GM23338 (cell line): ENCODE measurements at places on chromosomes 3 and 15. TPM values are rescaled to one million over a fixed set of nuclear protein-coding genes. Genes with fewer than 3 reads are reported as not detected.

DNA sequence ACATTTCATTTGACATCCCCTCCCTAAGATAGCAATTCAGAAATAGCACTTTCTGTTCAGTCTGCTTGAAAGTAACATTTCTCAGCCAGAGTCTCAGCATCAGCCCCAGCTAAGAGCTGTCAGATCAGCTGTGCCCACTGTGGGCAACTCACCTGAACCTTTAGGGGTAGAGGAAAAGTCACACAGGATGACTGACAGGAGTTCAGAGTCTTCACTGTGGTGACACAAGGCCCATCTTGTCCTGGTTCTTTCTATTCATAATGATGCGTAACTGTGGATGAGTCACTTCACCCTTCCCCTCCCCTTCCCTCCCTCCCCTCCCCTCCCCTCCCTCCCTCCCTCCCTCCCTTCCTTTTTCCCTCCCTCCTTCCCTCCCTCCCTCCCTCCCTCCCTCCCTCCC lies 96.1 kb upstream of the RASGRP1 start:
- no peak for DNase-seq

- DNase-seq: no peak
Observed at GRCh38 chr3:99500485-99500884, 137.9 kb upstream of the COL8A1 start.

ICE2 gene
- 47.8 and 64.3 TPM in 2 replicates for total RNA-seq

SLC7A14 gene
- total RNA-seq: 0.49 and 0.58 TPM in 2 replicates

DNA sequence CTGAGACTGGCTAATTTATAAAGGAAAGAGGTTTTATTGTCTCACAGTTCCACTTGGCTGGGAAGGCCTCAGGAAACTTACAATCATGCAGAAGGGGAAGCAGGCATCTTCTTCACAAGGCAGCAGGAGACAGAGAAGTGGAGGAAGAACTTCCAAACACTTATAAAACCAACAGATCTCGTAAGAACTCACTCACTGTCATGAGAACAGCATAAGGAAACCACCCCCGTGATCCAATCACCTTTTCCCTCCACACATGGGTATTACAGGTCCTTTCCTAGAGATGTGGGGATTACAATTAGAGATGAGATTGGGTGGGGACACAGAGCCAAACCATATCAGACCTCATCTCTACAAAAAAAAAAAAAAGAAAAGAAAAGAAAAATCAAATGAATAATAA lies 25.7 kb downstream of the CGGBP1 start:
- DNase-seq: no peak

FRMD4B gene
- total RNA-seq: 6.4 and 8.6 TPM in 2 replicates

DNA sequence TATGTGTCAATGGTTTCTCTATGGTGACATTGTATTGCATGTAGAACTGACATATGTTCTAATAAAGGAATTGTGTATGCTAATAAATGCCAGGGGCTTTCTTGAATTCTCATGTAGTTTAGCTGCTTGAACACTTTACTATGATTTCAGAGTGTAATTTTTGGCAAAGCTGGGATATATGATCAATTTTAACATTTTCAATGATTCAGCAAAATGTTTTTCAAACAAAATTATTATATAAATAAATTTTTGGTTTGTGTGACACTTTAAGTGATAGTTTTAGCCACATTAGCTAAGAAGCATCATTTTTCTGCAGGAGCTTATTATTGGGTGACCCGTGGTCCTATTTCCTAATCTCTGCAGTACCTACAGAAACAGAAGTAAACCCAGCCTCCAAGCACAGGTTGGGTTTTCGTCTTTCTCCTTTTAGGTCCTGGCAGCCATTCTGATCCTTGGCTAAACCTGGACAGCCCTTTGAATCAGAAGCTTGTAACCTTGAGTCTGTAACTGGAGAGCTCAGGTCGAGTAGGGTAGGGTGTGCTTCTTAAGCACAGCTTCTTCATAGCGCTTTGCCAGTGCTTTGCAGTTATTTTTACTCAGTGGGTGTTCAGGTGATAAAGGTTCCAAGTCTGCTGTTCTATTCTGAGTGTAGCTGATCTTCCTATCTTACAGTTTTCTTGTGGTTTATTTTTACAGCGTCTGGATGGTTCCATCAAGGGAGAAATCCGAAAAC lies 74.2 kb downstream of the CHD2 start:
- no peak for DNase-seq

DNA sequence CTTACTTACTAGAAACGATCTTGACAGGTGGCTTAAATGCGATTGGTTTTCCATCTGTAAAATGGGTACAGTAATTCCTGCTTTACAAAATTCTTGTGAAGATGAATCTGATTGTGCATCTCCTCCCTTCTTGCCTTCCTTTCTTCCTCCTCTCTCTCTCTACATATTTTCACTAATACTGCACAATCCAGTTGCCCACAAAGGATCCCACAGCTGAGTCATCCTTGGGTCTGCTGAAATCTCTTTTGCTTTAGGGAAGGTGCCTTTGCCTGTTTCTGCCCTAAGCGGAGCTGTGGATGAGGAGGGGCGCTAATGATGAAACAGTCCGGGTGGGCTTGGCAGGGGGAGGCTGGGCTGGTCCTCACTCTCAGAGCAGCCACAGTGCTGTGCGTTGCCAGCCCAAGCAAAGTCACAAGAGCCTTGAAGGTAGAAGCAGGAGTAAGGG lies 46.1 kb downstream of the AMOTL2 start:
- DNase-seq: no peak

DNA sequence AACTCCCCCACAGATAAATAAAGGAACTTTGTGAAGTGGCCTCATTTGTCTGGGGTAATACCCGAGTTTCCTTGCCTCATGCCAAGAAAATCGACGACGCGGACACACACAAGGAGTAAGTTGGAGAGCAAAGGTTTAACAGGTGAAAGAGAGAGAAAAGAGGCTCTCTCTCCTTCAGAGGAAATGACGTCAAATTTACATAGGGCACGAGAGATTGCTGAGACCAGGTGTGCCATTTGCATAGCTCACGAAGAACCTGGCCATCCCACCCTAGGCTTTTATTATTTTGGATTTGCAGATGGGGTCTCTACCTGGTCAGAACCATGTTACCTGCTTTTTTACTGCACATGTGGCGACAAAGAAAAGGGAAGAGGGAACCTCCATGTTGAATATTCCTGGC lies 49.3 kb upstream of the IGF2BP2 start:
- DNase-seq: peak; percentile 36

GRCh38 chr15:67715170-67715569 lies 110.1 kb upstream of the SKOR1 start:
- no peak for DNase-seq

- no peak for DNase-seq
Observed at GRCh38 chr15:66163553-66163952, 90.0 kb downstream of the MEGF11 start.

- no peak for DNase-seq
Observed at GRCh38 chr3:19527746-19528145, 379.4 kb downstream of the KCNH8 start.

- no peak for DNase-seq
Observed at GRCh38 chr3:56800130-56800831, 1.5 kb downstream of the ARHGEF3 start.

DNA sequence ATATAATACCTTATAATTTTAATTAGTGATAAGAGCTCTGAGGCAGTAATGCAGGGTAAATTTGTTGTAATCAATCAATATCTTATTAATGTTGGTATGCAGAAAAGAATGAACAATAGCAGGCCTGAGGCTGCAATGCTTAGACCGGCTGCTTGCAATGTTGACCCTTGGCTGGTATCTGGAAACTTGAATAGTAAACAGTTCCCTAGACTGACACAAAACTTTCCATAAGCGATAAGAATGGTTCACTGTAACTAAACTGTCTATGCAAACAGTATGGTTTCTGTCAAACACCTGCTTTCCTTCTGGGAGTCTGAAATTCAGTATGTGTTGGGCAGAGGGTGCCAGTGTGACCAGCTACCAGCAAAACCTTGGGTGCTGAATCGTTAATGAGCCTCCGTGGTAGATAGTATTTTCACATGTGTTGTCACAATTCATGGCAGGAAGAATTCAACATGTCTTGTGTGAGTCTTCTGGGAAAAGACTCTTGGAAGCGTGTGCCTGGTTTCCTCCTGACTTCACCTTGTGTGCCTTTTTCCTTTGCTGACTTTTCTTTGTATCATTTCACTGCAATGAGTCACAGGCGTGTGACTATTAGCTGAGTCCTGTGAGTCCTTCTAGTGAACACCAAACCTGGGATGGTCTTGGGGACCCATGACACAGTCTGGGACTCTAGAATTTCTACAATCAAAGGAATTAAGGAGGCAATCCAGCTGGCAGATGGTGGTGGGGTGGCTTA lies 30.7 kb upstream of the CLRN1 start:
- no peak for DNase-seq

DNA sequence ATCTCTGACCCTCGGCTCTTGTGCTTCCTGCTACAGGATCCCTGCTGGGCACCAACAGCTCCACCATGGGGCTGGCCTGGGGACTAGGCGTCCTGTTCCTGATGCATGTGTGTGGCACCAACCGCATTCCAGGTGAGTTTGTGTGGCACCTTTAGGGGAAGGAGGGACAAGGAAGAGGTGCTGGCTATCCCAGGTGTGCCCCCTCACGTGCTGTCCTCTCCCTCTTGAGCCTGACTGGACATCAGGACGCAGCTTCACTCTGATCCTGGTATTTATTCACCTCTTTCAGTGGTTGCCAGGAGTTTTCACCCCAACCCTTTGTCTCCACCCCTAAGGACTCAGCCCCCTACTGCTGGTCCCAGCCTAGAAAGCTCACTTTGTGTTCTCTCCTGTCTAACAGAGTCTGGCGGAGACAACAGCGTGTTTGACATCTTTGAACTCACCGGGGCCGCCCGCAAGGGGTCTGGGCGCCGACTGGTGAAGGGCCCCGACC lies 960 bp downstream of the THBS1 start:
- DNase-seq: peak; percentile 73

GPR15 gene
- not detected in 2 replicates for total RNA-seq

GRAMD1C gene
- 0.78 and 3.3 TPM in 2 replicates for total RNA-seq

DNA sequence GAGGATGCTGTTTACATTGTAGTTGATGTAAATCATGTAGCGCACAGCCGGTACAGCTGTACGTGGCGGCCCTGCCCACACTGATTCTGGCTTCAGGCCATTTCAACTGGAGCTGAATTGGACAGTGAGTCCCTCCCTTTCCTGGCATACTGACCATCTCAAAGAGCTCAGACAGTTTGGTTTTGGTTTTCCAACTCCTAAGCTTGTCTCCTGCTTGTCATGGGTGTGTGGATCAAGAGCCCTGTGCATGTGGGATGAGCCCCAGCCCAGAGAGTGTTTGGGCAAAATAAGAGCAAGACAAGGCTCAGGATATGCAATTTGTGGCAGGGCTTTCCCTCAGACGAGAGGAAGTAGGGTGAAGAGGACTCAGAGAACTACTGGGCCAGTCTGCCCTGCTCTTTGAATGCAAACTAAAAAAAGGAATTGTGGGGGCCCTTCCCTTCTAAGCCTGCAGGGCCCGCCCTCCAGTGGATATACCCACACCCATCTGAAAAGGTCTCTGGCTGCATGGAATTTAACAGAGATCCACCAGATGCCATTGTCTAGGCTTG lies 13.3 kb downstream of the ITGA11 start:
- no peak for DNase-seq

ISL2 gene
- 2.2 and 2.7 TPM in 2 replicates for total RNA-seq

GRCh38 chr3:4515916-4516579 lies 22.9 kb downstream of the ITPR1 start:
- DNase-seq: no peak

GOLGA8R gene
- total RNA-seq: 0.17 TPM in 1 of 2 replicates, not detected in the other

TJP1 gene
- total RNA-seq: 108 and 116 TPM in 2 replicates

DNA sequence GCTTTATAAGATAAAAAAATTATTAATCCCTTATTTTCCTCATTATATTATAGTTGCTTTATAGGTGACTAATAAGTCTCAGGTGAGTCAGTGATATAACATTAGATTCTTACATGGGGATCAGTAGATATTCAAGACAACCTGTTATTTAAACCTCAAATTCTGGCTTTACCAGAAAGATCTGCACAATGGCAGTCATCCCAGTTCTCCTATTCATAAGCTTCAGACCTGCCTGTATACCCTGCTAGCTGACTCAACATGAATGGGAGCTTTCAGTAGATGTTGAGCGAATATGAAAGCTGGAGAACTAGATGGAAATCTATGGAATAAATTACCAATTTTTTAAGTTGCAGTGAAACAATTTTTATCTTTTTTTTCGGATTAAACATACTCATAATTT lies 20.5 kb upstream of the CCDC54 start:
- DNase-seq: no peak

- DNase-seq: no peak
Observed at GRCh38 chr3:46098319-46098761, 71.1 kb upstream of the XCR1 start.
